AG04449 (cell line): ENCODE measurements at places on chromosomes 3 and 15.

- DNase-seq = no peak
Measured at GRCh38 chr3:147119989-147120388, 286.4 kb downstream of the ZIC4 start.

DNA sequence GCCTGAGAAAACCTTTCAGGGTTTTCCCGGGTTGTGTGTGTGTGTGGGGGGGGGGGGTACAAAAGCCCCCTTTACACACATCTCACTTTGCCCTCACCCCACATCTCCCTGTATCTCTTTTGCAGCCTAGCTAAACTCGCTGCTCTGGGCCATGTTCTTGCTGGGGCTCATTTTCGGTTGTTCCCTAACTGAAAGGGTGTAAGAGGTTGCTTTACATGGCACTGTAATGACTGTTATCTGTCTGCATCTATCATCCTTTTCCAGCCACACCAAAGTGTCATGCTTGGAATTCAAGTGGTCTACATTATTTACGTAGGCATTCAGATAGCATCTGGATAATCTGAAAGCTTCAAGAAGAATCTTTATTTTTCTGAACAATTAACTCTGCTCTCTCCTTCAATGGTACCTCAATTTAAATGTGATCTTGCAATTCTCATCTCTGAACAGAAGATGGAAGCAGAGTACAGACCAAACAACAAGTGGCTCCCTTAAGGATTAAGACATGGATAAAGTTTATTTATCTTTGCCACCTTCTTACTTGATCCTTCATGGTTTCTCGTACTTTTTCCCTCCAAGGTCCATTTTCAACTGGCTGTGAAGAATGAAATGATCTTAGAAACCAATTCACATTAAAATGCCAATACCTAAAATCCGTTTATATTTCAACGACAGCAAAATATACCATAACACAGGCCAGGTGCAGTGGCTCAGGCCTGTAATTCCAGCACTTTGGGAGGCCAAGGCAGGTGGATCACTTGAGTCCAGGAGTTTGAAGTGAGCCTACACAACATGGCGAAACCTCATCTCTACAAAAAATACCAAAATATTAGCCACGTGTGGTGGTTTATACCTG lies 34.9 kb downstream of the DCLK3 start:
- DNase-seq = peak; percentile 28

GRCh38 chr3:46539443-46540005 lies 26.6 kb downstream of the LRRC2 start:
- DNase-seq = no peak

- no peak for DNase-seq
Measured at GRCh38 chr3:33914731-33915379, 116.4 kb downstream of the PDCD6IP start.

DNA sequence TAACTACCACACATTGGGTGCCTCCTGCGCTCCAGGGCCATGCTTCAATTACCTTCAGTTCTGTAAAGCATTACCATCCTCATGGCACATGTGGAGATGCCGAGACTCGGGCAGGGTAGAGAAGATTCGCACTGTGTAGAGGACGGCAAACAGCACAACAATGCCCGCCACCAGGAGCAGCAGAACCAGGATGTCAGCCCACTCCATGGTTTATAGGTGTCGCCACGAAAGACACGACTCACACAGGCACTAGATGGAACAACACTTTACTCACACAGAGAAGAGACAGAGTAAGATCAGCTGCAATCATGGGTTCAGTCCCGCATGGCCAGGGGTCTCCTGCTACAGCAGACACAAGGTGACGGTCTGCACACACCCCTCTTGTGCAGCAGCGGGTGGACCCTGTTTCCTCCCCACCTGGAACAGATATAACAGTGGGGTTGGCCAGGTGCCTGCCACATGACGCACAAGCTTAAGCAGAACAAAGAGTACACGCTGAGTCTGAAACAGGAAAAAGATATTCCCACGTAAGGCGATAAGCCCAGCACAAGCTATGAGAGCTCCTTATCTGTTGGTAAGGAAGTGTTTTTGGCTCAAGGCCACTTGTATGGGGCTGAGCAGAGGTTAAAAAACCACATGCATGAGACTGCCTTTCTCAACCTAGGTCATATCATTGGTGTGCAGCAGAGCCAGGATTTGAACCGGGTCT lies 2.5 kb upstream of the TBC1D21 start:
- no peak for DNase-seq

DNA sequence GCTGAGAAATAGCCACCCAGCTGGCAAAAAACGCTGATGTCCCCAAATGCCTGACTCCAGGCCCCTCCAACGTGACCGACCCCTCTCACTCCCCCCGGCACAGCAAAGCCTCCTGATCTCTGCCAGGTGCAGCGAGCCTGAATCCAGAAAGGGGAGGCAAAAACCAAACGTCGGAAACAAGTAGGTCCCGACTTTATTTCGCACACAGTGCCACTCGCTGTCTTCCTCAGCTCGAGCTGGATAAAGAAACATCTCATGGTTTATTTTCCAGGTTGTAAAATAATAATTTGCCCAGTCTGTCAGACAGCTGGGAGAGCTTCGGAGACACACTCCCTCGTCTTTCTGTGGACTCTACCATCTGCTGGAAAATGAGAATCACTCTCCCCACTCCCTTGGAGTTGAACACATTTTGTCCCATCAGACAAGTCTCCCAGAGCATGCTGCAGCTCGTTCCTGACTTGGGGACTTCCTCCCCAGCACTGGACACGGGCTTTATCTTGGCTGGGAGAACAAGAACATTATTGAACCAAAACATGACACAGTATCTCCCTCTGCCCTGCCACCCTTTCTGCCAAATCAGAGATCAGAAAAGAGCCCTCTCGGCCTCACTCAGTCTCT lies 142.8 kb downstream of the NUP210 start:
- DNase-seq = no peak

DNA sequence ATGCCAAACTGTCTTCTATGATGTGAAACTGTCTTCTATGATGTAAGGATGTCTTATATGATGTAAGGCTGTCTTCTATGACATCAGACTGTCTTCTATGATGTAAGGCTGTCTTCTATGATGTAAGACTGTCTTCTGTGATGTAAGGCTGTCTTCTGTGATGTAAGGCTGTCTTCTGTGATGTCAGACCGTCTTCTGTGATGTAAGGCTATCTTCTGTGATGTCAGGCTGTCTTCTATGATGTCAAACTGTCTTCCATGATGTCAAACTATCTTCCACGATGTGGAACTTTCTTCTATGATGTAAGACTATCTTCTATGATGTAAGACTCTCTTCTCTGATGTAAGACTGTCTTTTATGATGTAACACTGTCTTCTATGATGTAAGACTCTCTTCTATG lies 27.9 kb downstream of the MGLL start:
- DNase-seq = no peak

DNA sequence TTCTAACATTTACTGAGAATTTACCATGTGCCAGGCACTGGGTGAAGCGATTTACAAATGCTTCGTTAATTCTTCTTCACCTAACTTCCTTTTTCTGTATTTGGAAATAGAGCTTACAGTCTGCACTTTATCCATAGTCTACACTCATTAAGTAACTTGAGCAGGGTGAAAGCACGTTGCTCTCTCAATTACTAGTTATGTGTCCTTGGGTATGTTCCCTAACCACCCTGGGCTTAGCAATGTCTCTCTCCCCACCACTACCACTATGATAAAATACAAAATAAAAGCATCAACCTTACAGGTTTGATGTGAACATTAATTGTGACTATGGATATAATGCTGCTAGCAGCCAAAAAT lies 172.9 kb upstream of the SLC2A2 start:
- no peak for DNase-seq

DNA sequence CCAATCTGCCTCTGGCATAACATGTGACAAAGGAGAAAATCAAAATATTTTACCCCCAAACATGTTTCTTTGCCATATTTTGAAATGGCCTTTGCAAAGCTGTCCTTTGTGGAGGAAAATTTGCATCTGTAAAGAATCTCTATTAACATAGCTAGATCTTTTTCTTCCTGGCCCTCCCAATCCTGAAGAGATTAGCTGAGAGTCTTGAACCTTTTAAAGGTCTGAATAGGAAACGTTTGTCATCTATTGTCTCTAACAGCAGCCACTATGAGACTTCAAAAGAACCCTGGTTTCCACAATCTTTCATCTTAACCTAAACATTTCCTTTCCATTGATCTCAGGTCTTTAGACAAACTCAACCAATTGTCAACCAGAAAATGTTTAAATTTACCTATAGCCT lies 520.9 kb upstream of the TGFBR2 start:
- no peak for DNase-seq

DNA sequence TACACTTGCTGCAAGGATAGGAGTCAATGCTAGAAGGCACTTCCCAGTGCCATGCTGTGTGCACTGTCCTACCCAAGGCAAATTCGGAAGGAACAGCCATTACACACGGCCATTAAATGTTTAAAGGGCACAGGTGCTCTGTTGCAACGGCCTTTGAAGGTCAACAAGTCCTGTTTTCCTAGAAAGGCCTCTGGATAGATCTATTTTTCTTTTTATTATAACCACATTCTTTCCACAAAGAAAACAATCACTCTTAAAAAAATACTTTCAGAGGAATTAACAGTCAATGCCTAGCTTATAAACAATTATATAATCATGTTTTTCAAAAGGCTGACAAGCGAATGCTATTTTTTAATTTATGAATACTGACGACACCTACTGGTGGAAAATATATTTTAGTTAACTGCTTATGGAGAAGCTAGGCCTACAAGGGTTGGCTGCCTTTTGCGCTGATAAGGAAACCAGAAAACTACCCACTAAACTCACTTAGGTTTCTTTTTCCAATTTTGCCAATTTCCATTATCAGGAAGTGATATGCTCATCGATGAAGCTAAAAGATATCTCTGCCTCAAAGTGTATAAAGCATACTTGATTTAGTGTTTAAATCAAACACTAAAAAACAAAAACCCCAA lies 2.4 kb downstream of the ARHGEF3 start:
- no peak for DNase-seq

DNA sequence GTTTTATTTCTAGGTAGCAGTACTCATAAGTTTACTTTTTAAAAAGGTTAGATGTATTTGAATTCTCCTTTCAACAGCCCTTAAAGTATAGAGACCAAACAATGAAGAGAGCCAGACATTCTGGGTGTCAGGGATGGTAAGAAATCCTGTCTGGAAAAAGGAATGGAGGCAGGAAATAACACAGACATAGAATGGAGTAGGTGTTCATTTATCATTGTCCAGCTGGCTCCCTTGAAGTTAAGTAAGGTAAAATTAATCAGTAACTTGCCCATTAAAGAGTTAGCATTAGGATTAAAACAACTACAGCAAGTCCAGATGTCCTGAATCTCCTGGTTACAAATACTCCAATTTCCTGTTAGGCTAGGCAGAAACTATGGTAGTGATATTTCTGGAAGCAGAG lies 13.5 kb upstream of the SUCNR1 start:
- no peak for DNase-seq

DNA sequence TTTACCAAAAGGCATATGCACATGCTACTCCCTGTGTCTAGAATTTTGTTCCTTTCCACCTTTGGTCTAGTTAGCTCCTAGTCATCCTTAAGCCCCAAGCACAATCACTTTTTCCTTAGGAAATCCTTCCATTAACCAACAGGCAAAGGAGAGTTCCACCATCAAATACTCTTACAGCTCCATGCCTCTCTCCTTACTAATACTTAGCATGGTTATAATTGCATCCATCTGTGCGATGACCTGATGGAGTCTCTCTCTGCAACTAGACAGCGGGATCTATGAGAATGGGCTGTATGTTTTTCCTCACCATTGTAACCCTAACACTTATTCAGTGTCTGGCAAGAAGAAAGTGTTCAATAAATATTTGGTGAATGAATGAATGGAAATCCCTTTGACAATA lies 69.3 kb upstream of the SMAD3 start:
- DNase-seq = no peak

DNA sequence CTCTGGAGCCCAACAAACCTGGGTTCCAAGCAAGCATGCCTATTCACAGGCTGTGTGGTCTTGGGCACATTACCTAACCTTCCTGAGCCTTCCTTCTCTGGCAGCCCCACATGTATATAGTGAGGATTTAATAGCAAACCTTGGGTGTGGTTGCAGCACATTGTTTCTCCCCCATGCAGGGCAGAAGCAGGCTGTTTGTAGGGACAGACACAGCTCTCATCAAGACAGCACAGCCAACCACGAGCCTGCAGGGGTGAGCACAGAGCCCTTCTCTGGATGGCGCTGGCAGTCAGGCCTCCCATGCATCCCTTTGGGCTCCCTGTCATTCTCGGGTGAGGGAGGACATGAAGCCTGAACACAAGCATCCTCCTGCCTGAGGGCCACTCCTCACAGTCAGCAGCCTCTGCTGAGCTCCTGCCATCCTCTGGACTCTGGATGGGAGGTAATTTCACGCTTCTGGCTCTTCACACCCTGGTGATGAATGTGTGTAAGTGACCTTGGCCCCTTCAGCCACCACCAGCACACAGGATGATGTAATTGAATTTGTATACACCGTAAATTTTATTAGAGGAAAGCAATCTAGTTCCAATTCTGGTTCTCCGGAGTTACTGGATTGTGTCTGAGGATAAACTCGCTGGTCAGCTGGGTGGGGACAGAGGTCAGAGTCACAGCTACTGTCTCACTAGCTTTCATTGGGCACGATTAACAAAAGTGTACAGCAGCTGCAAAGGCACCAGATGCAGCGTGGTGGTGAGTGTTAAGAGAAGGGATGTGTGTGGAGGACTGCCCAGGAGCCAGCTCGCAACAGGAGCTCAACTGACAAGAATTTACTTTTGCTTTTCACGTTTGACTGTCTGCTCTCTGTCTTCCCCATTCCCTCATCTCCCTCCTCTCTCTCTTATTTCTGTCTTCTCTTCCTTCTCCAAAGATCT lies 118.1 kb downstream of the CLSTN2 start:
- DNase-seq = no peak

GRCh38 chr3:42503957-42504333 lies 1.5 kb downstream of the VIPR1 start:
- no peak for DNase-seq

- no peak for DNase-seq
Measured at GRCh38 chr3:112486811-112487505, 12.3 kb downstream of the BTLA start.

- DNase-seq = no peak
Measured at GRCh38 chr3:82128271-82128670, 366.8 kb upstream of the GBE1 start.

DNA sequence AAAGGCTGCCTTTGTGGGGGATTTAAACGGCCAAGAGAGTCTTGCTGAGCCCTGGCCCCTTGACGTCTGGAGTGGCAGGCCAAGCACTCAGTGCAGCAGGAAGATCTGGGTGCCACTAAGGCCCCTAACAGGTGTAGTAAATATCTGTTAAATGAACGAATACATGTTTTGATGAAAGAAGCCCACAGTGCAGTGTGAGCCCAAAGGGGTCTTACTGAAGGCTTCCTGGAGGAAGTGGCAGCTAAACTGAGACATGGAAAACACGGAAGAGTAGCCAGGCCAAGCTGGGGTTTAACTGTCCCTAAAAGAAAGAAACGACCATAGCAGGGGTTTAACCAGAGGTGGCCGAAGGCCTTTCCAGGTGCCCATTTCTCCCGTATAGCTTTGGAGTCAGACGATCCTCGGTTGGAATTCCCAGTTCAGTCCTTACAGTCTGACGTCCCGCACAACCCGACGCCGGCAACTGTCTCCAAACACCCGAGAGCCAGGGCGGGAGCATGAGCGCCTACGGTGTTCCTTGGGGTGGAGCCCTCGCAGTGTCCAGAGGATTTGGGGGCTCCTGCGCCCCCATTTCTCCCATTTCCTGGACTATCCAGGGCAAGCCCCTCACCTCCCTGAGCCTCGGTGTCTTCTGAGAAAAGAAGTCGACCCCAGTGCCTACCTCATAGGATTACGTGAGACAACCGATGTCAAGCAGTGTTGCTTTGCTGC lies 910 bp upstream of the ABHD6 start:
- DNase-seq = no peak

- no peak for DNase-seq
Measured at GRCh38 chr3:122988508-122988907, 39.1 kb downstream of the SEMA5B start.

- peak; percentile 38 for DNase-seq
Measured at GRCh38 chr15:71526060-71526820, 284.1 kb upstream of the NR2E3 start.
